Lung microvascular endothelial cell (primary cell): ENCODE measurements at places on chromosomes 12 and 14.

DNA sequence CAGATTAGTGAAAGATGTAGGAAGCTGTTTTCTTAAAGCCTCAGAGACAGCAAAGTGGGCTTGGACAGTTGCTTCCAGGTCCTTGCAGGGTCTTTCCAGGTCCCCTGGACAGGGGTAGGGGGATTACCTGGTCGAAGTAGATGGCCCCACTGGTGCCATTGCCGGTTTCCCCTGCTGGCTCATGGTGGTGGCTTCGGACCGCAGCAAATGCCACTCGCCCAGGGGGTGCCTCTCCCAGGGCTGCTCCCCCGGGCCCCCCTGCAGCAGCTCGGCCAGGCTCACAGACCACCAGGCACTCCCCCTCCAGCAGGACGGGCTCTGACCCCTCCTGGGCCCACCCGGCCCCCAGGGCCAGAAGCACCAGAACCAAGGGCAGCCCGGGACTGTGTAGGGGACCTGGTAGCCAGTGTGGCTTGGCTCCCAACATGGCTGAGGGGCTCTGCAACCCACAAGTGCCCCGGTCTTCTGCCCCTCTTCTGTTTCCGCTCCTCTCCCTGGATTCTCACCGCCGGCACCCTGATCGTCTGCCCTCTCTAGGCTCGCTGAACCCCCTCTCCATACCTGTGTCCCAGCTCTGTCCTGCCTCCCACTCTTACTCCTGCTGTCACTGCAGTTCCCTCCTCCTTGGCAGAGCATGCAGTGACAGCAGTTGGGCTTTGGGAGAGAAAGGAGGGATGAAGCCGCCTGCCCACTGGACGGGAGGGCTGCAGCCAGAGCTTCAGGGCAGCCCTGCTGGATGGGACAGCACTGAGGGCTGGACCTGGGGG lies 657 bp downstream of the CBLN3 start:
- DNase-seq: no peak

- no peak for DNase-seq
Measured at GRCh38 chr12:93043877-93044209, 114.7 kb upstream of the EEA1 start.

DNA sequence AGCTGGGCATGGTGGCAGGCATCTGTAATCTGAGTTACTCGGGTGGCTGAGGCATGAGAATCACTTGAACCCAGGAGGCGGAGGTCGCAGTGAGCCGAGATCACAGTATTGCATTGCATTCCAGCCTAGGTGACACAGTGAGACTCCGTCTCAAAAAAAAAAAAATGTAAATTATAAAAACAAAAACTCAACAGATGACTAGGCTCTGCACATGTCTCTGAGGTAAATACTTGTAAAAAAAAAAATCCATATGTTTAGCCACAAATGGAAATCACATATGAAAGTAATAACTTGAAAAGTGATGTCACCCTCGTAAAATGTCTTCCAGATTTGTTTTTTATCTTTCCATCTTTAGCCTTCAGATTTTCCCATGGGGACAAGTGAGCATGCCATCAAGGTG lies 85.0 kb downstream of the KICS2 start:
- no peak for DNase-seq

GRCh38 chr12:75549989-75550388 lies 38.6 kb upstream of the KRR1 start:
- no peak for DNase-seq

- DNase-seq: no peak
Measured at GRCh38 chr14:73722581-73722980, 8.4 kb upstream of the PNMA1 start.

- no peak for DNase-seq
Measured at GRCh38 chr14:94582851-94583250, 1.6 kb downstream of the SERPINA5 start.

- DNase-seq: no peak
Measured at GRCh38 chr14:23603103-23603502, 24.5 kb upstream of the JPH4 start.

DNA sequence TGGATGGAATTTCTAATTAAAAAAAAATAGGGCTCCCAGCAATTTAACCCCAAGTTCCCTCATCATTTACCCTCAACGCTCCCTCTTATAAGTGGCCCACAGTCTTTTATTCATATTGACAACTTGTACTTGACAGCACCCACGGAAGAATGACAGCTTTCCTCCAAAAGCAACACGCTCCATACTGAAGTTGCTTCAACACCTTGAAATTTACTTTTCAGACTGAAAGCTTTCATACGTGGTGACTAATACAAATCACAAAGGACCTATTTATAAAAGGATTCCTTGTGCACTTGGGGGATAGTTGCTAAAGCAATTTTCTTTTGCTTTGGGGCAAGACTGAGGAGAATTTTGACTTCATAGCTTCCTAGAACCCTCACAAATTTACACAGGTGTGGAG lies 1629.4 kb upstream of the SEL1L start:
- no peak for DNase-seq

- peak; percentile 82 for DNase-seq
Measured at GRCh38 chr12:110079477-110080400, 31.4 kb upstream of the C12orf76 start.

GRCh38 chr12:108379823-108380222 lies 40.7 kb upstream of the CMKLR1 start:
- no peak for DNase-seq
